Activated naive CD8-positive, alpha-beta T cell treated with anti-CD3 and anti-CD28 coated beads, Interleukin-2, amount 50 U/mL, for 24 hours (primary cell): ENCODE measurements at places on chromosomes 5 and 9.
A peak's percentile ranks its signal among the peaks of the same experiment; 100 is the strongest.

- no peak for DNase-seq
- peaks cover 5% of the 10 kb centered on the region for H3K27me3 ChIP-seq
- H3K4me1 ChIP-seq = no peaks in the 10 kb centered on the region
- H3K36me3 ChIP-seq = no peaks in the 10 kb centered on the region
- no peak overlapping the region for H3K4me3 ChIP-seq
- H3K27ac ChIP-seq = no peak overlapping the region
These were observed 161.0 kb downstream of the SLC25A46 start for GRCh38 chr5:110899566-110900412.

DNA sequence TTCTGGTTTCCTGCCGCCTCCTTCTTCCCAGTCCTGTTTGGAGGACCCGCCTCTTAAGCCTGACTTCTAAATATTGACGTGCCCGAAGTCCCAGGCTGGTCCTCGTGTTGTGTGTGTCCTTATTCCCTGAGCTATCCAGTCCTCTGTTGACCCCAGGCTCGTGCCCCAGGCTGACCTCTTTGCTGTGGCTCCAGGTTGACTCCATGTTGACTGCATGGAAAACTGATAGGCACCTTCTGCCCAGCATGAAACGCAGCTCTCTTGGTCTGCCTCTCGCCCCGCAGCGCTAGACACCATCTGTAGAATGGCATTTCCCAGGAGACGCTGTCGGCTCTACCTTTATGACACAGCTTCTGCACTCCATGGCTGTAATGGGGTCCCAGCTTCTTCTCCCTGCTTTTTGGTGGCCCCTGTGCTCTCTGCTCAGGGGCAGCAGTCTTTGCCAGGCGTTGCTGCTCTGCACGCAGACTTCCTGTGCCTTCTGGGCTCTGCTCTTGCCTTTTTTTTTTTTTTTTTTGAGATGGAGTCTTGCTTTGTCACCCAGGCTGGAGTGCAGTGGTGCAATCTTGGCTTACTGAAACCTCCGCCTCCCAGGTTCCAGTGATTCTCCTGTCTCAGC, 28.4 kb downstream of the EHMT1 start:
- H3K27me3 ChIP-seq = no peaks in the 10 kb centered on the region
- DNase-seq = no peak
- no peak overlapping the region for H3K4me3 ChIP-seq

DNA sequence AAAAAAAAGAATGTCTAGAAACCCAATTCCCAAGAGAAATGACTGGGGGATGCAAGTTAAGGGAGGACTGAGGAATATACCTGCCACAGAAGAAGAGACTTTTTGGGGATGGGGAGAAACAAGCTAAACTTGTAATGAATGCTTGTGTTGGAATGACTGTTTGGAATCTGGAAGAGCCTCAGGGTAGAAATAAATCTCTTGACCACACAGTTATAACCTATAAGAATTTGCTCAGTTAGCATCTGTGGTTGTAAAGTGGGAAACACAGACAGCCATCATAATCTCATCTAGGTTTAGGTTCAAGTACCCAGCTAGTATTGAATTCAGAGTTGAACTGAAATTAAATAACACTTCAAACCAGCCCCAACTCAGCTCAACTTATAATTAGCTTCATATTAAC, 678.3 kb upstream of the CHD1 start:
- no peaks in the 10 kb centered on the region for H3K36me3 ChIP-seq
- H3K4me3 ChIP-seq = no peak overlapping the region
- no peak for DNase-seq
- H3K27me3 ChIP-seq = no peaks in the 10 kb centered on the region
- no peak overlapping the region for H3K27ac ChIP-seq

DNA sequence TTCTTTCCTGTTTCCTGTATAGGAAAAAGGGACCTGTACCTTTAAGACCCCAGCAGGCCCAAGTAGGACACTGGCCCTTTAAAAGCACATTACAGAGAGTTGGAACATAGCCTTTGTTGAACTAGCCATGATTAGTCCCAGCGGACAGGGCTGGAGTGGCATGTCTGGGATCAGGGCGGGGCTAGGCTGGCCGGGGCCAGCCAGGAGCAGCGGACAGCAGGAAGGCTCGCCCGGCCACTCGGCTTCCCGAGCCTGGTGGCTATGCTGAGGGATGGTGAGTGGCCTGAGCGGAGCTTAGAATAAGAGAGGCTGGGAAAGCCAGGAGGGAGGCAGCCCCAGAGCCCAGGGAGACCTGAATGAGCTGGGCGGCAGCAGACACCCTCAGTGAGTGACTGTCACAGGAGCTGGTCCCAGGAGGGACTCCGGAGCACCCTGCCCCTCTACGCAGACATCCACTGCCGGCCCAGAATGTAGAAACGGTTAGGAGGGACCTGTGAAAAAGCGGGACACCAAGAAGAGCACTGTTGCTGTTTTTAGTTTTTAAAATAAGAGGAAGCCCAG, 92.1 kb downstream of the DAB2IP start:
- no peak overlapping the region for H3K27ac ChIP-seq
- no peak for DNase-seq
- no peaks in the 10 kb centered on the region for H3K27me3 ChIP-seq
- no peaks in the 10 kb centered on the region for H3K36me3 ChIP-seq

DNA sequence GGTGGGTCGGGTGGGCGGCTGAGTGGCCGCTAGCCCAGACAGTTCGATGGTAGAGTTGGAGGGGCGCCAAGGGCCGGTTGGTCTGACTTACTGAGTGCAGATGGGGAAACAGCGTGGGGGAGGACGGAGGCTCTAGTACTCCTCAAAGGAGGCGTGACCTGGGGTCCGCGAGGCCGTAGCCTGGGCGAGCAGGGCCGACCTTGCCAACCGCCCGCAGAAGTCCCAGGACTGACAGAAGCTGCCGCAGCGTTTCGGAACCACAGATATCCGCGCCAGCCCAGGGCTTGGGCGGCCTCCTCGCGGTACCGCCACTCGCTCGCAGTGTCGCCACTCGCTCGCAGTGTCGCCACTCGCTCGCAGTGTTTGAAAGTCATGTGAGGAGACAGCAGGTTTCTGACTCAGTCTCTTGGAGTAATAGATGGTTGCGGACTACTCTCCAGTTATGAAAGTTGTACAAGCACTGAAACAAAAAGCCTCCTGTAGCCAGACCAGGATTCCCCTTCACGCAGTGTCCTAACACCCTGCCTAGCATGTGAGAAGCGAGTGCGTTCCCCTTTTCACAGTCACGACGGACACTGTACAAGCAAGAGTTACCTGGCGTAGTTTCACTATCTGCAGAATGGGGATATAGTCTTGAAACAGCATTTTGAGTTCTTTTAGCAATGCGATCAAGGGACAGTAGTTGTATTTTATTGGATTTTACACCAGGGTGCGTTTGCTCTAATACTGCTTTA, 674 bp downstream of the TMEM38B start:
- no peaks in the 10 kb centered on the region for H3K36me3 ChIP-seq
- peaks cover 27% of the 10 kb centered on the region for H3K4me1 ChIP-seq
- peak overlapping the region; percentile 88 for H3K4me3 ChIP-seq
- H3K27me3 ChIP-seq = peaks cover 22% of the 10 kb centered on the region
- peak overlapping the region; percentile 69 for H3K27ac ChIP-seq

DNA sequence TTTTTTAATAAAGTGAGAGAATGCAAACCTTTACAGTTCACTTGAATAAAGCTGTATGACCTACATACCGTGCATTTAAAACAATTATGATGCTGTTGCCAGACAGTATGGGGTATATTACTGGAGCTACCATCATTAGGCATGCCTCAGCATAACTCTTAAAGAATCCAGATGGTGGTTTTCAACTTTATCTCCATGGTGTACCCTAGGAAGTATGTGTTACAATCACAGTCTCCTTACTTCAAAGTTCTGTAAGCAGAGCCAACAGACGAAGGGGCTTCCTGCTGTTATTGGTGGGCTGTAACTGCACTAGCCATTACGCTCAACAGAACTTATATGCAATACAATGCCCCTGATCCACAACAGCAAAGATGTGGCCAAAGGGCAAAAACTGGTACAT, 803.3 kb downstream of the DTWD2 start:
- no peak for DNase-seq
- H3K36me3 ChIP-seq = no peaks in the 10 kb centered on the region
- no peaks in the 10 kb centered on the region for H3K4me1 ChIP-seq

DNA sequence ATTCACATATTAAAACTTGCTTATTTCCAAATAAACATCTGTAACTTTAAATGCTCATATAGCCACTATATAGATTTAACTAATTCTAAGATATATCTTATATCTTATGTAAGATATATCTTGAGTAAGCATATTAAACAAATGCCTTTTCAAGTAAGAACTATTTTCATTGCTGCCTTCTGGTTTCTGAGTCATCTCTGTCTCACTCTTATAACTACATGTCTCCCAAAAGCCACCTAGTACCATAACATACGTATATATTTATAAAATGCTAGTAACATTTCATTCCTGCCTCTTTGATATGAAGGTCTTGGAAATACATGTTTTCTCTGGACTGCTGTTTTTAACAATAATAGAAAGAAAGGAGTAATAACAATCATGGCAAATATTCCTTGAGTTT, 429.5 kb downstream of the DTWD2 start:
- no peaks in the 10 kb centered on the region for H3K4me1 ChIP-seq
- H3K36me3 ChIP-seq = no peaks in the 10 kb centered on the region
- DNase-seq = no peak
- no peak overlapping the region for H3K4me3 ChIP-seq
- no peak overlapping the region for H3K27ac ChIP-seq

DNA sequence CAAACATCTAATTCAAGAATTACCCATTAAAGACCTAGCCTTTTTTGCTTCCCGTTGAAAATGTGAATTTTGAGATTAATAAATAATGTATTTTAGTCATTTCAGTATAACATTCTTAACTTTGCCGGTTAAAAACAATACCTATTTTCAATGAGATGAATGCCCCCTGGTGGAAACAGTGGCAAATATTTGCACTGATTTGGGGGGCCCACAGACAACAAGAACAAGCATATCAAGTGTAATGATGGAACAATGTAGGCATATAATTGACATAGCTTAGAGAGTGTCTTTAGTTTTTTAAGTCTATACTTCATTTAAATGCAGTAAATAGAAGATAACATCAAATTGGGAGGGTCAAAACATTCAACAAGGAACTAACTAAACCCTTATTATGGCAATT, 111.9 kb downstream of the NTRK2 start:
- no peak overlapping the region for H3K27ac ChIP-seq
- no peaks in the 10 kb centered on the region for H3K4me1 ChIP-seq
- H3K27me3 ChIP-seq = peaks cover 9% of the 10 kb centered on the region

DNA sequence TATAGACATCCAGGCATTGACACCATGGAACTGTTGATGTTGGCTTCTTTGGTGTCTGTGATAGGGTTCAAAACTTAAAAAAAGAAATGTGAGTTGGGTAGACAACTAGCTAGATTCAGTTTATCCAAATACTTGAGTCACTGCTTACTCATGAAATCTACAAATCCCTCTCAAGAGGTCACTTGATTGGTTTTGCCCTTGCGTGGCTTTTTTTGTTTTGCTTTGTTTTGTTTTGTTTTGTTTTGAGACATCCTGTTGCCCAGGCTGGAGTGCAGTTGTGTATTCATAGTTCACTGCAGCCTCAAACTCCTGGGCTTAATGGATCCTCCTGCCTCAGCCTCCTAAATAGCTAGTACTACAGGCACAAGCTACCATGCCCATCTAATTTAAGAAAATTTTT, 10.5 kb upstream of the ENTREP1 start:
- peaks cover 7% of the 10 kb centered on the region for H3K36me3 ChIP-seq
- peaks cover 22% of the 10 kb centered on the region for H3K27me3 ChIP-seq
- peaks cover 13% of the 10 kb centered on the region for H3K4me1 ChIP-seq
- H3K27ac ChIP-seq = no peak overlapping the region
- no peak for DNase-seq
- no peak overlapping the region for H3K4me3 ChIP-seq

DNA sequence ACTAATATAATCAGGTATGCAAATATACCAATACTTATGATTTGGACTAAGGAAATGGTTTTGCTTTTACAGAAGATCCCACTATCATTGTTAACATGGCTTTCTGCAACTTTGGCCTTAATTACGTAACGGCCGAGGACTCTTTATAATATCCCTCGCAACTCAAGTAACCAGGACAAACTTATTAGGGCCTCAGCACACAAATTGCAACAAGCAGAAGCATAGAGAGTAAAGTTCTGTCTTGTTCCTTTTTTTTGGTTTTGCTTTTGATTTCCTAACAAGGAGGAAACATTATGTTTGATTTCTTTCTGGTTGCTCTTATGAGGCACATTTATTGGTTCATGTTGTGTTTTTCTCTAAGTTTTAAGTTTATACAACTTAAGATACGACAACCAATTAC, 60.4 kb downstream of the RORB start:
- H3K27ac ChIP-seq = no peak overlapping the region
- H3K4me3 ChIP-seq = no peak overlapping the region
- peaks cover 3% of the 10 kb centered on the region for H3K4me1 ChIP-seq
- H3K36me3 ChIP-seq = no peaks in the 10 kb centered on the region

GRCh38 chr9:94153905-94154304, 69.6 kb downstream of the PTPDC1 start:
- DNase-seq = no peak
- H3K36me3 ChIP-seq = no peaks in the 10 kb centered on the region
- H3K27ac ChIP-seq = no peak overlapping the region
- no peak overlapping the region for H3K4me3 ChIP-seq
- peaks cover 23% of the 10 kb centered on the region for H3K4me1 ChIP-seq

DNA sequence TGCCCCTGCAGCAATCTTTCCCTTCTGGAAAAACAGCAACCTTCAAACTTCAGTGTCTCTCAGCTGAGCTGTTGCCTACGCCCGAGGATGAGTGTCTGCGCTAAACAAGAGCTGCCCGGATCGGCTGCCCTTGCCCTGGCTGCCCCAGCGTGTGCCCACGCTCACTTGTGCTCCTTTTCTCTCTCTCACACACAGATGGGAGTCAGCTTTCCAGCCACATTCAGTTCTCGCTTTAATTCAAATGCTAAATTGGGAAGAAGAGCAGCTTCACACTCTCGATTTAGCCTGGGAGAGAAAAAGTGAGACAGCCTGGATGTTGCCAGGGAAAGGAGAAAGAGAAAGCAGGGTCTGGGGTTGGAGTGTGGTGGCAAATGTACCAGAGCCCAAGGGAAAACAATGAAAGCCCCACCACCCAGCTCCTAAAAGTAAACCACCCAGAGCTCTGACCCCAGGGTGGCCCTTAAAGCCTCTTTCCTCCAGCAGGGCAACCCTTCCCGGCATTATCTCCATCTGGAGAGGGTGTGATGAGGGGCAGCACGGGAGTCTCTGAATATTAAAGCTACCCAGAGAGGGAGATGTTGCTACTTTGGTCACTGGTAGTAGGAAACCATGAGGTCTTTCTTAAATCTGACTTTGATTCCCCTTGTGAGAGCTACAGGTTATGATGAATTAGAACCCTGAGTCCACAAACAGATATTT, 9.9 kb upstream of the EGR1 start:
- H3K27me3 ChIP-seq = no peaks in the 10 kb centered on the region
- no peak for DNase-seq

- H3K27me3 ChIP-seq = peaks cover 8% of the 10 kb centered on the region
- peaks cover 2% of the 10 kb centered on the region for H3K4me1 ChIP-seq
- H3K4me3 ChIP-seq = no peak overlapping the region
- H3K36me3 ChIP-seq = no peaks in the 10 kb centered on the region
- no peak overlapping the region for H3K27ac ChIP-seq
- DNase-seq = no peak
These were observed 45.0 kb downstream of the BARX1 start for GRCh38 chr9:93910196-93910595.

DNA sequence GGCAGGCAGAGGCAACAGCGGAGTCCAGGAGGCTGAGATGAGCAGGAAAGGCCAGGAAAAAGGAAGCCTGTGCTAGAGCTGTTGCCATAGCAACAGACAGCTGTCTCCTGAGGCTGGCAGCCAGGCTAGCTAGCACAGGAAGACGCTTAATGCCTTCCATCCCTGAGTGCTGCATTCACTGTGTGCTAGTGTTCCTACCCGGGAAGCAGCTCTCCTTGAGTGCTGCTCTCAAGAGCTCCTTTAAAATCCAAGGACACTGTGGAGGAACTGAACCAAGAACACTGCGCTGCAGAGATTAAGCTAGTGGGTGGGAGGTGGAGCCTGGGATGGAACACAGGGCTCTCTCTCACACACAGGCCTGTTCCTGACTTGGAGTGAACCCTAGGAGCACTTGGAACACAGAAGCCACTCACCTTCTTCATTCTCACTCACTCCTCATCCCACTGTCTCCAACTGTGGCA, 53.5 kb upstream of the IL7R start:
- peaks cover 64% of the 10 kb centered on the region for H3K4me1 ChIP-seq
- DNase-seq = no peak
